ENCODE measurements at places on chromosomes 11 and 22.

- no peak for DNase-seq
These were observed 195.9 kb upstream of the SESN3 start for GRCh38 chr11:95426823-95427462.

DNA sequence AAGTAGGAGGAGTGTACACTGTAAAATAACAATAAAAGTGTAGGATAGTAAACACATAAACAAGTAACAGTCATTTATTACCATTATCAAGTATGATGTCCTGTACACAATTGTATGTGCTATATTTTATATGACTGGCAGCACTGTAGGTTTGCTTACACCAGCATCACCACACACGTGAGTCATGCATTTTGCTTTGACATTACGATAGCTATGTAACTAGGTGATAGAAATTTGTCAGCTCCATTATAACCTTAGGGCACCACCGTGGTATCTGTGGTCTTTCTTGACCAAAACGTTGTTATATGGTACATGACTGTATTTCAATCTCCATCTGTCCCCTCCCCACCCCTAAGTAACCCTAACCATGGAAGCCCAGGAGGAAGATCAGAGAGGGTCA, 1.1 kb downstream of the DNAL4 start:
- DNase-seq = no peak

- no peak for DNase-seq
These were observed 24.0 kb downstream of the ANKK1 start for GRCh38 chr11:113411536-113411935.

DNA sequence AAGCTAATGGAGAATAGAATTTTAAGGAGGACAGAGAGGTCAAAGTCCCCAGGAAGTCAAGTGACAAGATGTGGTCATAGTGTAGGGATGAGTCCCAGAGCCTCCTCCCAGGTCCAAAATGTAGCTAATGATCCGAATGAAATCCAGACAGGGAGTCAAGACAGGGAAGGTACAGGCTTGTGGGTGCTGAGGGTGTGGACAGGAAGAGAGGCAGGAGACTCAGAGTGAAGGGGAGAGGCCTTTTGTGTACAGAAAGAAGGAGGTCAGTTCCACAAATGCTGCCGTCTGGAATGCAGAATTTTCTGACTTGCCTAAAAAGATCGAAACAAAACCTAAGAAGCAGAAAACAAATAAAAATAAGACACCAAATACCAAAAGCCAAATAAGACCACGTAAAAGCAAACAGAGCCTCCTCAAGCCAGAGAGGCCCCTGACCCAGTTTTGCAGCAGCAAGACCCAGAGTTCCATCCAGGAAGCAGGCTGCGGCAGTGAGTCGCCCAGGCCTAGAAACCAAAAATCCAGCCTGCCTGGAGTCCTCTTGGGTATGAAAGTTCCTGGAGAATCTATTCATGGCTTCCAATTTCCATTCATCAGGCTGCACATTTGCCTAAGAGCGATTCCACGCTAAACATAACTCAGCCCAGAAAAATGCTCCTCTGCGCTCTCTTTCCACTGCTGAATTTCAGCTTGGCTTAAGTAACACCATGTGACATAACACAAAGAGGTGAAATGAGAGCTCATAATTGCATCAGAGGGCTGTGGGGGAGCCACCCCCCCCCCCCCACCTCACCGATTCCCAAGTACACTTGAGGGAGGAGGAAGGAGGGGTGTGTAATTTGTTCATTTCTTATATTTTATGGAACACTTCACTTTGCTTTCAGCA, 71.2 kb downstream of the KIRREL3 start:
- no peak for DNase-seq

DNA sequence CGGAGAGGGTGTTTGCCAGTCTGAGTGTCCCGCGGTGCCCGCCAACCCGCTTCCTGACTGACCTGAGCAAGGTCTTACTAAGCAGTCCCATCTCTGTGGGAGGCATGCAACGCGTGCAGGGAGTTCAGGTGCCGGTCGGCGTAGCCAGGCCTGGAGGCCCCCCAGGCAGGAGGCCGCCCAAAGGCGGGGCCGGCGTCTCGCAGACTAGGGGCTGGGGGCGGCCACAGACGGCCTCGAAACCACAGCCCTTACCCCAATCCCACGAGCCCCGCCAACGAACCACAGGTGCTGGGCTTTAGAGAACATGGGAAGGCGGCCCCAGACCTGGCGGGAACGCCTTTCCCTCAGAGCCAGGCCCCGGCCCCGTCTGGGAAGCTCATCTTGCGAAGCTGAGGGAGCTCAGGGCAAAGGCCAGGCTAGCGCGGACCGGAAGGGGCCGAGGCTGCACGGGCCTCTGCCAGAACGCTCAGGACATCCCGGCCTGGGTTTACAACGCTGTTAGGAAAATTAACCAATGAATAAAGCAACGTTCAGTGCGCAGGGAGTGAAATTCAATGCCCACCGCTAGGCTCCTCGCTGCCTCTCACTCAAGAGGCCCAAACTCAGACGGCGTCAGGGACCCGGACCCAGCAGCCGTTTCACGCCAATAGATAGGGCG, 2.1 kb upstream of the MTFP1 start:
- DNase-seq = peak; percentile 34

DNA sequence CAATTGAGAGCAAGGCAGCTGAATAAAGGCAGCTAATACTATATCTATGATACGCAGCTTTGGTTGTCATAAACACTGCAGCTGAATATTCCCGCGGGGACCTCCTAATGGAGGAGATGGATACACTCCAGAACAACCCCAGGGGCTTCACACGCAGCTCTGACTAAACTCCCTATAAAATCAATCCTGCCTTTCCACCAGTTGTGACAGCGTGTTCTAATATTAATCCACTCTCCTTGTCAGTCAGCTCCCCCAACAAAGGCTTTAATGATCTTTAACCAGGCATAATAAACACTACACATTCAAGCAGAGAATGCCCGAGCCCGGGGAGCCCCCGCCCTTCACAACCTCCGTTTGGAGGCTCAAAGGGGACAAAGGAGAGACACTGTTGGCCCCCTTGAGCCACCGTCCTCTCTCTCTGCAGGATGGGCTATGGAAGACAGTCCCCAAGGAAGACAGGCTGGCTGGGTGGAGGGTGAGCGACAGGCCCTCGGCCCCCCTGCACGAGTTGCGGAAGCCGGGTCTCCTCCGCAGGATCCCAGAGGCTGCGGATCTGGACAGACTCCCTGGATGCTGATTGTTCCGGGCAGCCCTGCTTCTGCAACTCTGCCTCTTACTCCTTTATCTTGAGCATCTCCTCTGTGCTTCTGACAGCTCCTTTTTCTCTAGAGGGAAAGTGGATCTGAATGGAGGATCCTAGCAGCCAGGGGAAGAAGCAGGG, 565.2 kb downstream of the BUD13 start:
- no peak for DNase-seq

DNA sequence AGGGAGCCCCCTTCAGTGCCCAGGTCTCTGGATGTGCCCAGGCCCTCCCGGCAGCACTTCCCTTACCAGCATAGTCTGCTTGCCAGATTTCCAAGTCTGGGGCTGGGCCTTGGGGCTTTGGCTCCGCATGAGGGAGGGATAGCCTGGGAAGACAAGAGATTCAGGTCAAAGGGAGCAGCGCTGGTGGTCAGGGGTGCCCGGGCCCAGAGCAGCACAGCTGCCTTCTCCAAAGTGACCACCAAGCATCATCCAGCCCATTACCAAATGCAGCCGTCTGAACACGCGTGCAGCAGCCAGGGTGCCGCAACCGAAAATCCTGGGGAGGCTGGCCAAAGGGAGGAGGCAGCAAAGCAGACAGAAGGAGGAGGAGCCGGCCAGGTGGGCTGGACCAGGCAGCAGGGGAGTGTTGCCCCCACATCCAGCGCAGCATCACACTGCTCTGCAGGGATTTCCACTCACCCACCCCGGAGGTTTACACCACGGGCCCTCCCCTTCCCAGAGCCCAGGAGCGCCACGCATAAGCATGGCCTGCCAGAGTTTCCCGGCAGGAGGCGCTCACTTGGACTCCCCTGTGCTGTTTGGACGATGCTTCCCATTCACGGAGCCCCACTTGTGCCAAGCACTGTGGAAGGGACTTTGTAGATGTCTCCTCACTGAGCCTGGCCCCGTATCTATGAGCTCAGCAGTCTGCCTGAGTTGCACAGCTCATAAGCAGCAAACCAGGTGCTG, 22.5 kb downstream of the TRIM29 start:
- no peak for DNase-seq

DNA sequence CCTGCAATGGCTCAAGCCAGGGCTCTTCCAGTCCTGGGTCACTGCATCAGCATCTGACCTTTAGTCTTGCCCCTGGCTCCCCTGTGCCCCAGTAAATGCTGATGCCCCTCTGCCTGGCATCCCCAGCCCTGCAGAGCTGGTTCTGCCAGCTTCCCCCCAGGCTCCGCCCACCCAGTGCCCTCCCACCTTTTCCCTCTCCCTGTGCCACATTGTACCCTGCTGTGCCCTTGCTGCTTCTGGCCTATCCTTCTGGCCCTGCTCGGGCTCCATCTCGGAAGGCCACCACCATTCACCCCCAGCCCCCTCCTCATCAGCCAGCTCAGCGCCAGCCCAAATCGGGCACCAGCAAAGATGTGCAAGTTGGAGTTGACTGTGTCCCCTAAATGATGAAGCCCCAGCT, 7.4 kb downstream of the CAPN5 start:
- no peak for DNase-seq

- DNase-seq = no peak
These were observed 103.3 kb upstream of the NNMT start for GRCh38 chr11:114192841-114193389.

DNA sequence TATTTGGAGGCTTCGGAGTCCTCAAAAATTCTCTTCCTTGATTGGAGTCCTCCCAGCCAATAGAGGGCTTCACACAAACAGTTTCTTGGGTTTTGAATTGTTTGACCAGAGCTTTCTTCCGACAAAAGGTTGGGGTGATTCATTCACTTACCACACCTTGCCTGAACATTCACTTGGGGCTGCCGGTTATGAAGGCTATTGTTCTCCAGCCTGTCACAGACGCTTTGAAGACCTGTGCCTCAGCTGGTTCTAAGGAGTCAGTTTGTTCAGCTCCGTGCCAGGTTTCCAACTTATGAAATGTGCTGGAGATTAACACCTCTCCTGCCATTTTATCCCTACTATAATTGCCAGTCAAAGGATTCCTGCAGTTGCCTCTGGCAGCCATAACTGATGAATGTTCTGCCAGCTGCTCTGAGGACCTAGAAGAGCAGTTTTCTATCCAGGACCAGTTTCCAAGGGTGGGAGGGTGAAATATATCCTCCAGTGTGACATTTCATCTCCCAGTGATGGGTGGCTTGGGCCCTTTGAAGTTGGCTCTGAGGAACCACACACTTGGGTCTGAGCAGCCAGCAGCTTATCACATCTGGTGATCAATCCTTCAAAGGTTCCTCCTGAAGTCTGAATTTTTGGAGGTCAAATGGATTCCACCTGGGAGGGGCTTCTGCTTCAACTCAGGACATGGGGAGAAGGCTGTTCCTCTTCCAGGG, 31.4 kb downstream of the LIMK2 start:
- peak; percentile 61 for DNase-seq

DNA sequence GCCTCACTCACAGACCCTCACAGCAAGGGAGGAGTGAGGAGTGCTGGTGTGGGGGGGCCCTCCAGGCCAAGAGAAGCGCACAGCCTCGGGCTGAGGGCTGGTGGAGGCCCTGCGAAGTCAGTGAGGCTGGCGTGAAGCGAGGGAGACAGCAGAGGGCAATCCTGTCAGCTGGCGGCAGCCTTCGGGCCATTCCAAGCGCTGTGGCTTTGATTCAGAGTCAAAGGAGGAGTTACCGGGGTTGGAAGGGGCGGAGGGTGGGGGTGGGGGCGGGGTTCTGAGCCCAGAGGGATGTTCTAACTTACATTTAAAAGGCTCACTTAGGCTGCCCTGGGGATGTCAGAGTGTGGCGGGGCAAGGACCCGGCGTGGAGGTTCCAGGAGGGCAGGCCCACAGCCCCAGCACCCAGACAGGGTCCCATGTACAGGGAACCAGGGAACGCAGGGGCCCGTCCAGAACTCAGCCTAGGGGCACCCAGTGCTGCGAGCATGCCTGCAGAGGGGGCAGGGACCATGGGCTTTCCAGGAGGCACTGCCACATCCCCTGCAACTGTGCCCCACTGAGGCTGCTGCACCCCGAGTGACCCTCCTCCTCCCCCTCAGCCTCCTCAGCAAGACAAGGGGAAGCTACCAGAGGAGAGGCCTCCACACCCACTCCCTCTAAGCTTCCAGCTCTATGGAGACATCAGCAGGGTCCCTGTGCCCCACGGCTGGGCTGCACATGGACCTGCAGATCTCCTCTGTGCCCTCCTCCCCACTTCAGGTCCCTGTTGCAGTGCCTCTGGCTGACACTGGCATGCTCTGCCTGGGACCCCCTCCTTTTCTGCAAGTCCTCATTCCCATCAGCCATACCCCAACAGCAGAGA, 39.7 kb upstream of the TTLL12 start:
- peak; percentile 10 for DNase-seq

- peak; percentile 22 for DNase-seq
These were observed 37.5 kb upstream of the STK33 start for GRCh38 chr11:8631395-8632118.

DNA sequence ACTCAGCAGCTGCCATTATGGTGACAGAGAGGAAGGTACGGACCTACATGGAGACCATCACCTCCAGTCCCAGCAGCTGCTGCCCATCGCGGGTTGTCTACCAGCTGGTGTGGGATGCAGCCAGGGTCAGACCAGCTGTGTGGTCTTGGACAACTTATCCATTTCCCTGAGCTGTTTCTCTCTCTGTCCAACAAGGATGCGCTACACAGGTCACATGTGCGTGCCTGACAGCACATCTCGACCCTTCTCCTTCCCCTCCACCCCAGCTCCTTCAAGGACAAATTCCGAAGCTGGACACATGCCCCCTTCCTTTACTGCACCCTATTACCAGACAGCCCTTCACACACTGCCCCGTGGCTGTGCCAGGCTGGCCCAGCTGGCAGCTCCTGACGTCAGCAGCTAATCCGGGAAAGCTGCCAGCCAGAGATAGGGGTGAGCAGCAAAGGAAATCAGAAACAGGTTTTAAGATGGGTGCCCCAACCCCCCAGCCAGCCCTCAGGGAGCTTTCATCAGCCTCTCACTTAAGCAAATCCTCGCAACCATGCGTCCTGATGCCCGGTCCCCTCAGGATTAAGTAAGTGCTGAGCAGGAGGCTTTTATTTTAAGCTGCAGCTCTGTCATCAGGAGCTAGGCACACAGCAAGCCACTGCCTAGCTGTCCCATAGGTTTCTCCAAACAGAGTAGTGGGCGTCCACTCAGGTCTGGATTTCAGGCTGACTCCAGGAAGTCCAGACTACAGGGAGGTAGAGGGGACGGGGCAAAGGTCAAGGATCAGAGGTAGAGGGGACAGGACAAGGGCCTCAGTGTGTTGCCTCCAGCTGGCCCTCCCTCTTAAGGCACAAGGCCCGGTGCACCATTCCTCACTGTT, 20.3 kb downstream of the TEF start:
- peak; percentile 86 for DNase-seq
